ENCODE measurements at places on chromosomes 2 and 18. TPM values are rescaled to one million over a fixed set of nuclear protein-coding genes. Genes with fewer than 3 reads are reported as not detected.

The KCNE4 gene
- total RNA-seq, result 1.2 TPM

The CEP192 gene
- 11.2 TPM for total RNA-seq

The AOX1 gene
- 2.9 TPM for total RNA-seq

The CDCA7 gene
- total RNA-seq, result 47.0 TPM

The CFAP210 gene
- total RNA-seq, result 0.28 TPM

The CYP27C1 gene
- total RNA-seq, result 5.3 TPM

The PHLPP1 gene
- total RNA-seq, result 7.1 TPM

The FSIP2 gene
- not detected for total RNA-seq

The VWC2L gene
- not detected for total RNA-seq

The NEU4 gene
- total RNA-seq, result 0.18 TPM

The AAMP gene
- 189 TPM for total RNA-seq

The SPDYA gene
- total RNA-seq, result 0.15 TPM

The RAB27B gene
- total RNA-seq, result 20.5 TPM

The CYP1B1 gene
- 11.1 TPM for total RNA-seq

The FNDC4 gene
- total RNA-seq, result 4.3 TPM

The TNS1 gene
- total RNA-seq, result 13.5 TPM

The FBXO41 gene
- total RNA-seq, result 5.3 TPM

The ANKRD62 gene
- not detected for total RNA-seq

The TCF7L1 gene
- 7.3 TPM for total RNA-seq
